Immature natural killer cell (primary cell): ENCODE measurements at places on chromosomes 5 and 9.
A peak's percentile ranks its signal among the peaks of the same experiment; 100 is the strongest.

DNA sequence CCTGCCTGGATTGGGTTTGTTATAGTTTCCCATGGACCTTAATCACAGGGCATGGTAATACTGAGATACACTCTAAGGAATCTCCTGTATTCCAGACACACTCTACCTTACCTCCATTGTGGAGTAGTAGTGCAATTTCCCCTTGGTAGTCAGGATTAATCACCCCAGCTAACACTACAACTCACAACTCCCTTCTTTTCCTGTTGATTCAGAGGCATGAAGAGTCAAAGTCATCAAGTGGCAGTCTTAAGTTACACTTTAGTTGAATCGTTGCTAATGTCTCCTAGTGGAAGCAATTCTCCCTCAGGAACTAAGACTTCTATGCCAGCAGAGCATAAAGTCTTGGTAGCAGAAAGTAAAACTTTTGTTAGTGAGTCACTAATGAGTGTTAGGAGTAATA is 122.7 kb upstream of the APC start:
- DNase-seq, result no peak

- DNase-seq, result no peak
Measured at GRCh38 chr9:129640086-129640870, 1.7 kb downstream of the ASB6 start.

GRCh38 chr5:56386046-56386445 is 152.9 kb upstream of the ANKRD55 start:
- no peak for DNase-seq

GRCh38 chr9:38486837-38487236 is 62.6 kb upstream of the IGFBPL1 start:
- DNase-seq, result no peak

DNA sequence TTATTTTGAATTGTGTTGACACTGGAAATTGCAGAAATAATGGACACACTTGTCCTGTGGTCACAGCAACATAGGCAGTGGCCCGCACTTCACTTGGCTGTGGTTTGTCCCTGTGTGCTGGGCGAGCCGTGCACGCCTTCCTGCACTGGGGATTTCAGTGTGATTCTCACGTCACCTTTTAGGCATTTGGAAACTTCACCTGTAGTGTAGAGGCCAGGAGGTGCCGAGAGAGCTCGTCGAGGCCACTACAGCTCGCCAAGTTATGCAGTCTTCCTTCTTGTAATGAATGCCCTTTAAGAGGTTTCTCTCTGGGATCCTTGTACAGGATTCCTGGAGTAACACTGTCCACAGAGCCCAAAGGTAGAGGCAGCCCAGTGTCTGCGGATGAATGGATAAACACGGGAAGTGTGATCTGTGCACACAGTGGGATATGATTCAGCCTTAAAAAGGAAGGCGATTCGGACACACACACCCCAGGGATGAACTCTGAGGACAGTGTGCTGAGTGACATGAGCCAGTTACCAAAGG is 14.7 kb downstream of the TRAF2 start:
- DNase-seq, result no peak

- DNase-seq, result no peak
Measured at GRCh38 chr5:95841914-95842812, 19.6 kb upstream of the GLRX start.

DNA sequence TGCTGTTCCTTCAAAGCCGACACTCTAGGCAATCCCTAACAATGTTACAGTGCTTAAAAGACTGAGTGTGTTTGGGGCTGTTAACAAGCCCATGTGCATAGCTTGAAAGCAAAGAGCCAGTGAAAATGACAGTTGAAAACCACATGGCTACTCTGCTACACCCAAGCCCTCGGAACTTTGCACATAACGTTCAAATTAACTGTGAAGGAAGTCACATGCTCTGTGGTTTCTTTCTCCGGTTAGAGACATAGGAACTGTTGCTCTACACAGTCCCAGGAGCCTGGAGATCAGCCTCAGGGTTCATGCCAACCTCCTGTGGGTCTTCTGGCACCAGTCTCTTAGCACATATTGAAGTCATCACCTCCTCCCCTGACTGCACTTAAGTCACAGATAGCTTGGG is 51.1 kb downstream of the C9orf152 start:
- peak; percentile 66 for DNase-seq
